ENCODE measurements at places on chromosomes 16 and 17.

DNA sequence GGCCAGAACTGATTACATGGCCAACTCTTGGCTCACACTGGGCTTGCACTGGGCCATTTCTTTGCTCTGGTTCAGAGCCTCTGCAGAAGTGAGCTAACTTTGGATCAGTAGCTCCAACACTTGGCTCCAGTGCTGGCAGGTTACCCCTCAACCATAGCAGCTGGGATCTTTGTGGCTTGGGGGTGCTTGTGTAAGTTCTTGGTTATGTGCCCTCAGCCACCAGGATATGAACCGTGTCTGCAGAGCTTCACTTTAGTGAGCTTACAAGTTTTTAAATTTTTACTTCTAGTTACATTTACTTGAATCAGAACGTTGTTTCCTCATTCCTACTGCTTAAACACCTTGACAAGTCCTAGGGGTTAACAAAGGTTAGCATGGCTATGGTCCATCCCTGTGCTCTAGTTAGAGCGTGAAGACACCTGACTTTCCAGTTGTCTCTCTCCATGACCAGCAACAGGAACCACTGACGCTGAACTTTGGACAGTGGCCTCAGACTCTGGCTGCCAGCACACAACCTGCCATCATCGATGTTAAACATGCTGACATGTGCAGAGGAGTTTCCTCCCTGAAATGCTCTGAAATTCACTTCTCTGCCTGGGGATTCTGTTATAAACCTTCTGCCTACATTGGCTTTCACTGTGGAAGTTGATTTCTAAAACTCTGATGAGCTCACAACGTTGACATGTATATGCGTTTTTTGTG is 4.1 kb downstream of the PDF start:
- DNase-seq, result no peak

- no peak for DNase-seq
These were observed 145.0 kb downstream of the CCDC182 start for GRCh38 chr17:57600074-57600473.

DNA sequence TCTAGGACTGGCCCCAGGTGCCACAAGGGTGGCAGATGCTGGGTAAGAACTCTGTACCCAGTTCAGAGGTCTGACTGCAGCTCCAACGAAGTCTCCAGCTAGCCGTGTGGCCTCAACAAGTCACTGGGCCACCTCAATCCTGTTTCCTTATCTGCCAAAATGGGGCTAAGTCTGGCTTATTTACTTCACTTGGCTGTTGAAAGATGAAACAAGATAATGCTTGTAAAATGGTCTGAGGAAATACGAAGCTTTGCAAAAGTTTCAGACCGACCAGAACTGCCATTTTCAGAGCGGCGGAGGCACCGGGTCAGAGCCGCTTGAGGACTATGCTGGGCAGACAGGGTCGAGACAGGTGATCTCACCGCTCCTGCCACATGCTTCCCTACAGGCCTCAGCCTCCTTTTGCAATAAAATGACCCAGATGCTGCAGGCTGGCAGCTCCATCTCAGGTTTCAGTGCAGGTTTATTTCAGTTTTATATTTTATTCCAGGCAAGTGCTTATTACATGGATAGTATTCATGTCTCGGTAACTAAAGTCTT is 17.2 kb downstream of the MNT start:
- no peak for DNase-seq

- peak; percentile 39 for DNase-seq
These were observed 45.4 kb downstream of the C16orf78 start for GRCh38 chr16:49419006-49419405.

DNA sequence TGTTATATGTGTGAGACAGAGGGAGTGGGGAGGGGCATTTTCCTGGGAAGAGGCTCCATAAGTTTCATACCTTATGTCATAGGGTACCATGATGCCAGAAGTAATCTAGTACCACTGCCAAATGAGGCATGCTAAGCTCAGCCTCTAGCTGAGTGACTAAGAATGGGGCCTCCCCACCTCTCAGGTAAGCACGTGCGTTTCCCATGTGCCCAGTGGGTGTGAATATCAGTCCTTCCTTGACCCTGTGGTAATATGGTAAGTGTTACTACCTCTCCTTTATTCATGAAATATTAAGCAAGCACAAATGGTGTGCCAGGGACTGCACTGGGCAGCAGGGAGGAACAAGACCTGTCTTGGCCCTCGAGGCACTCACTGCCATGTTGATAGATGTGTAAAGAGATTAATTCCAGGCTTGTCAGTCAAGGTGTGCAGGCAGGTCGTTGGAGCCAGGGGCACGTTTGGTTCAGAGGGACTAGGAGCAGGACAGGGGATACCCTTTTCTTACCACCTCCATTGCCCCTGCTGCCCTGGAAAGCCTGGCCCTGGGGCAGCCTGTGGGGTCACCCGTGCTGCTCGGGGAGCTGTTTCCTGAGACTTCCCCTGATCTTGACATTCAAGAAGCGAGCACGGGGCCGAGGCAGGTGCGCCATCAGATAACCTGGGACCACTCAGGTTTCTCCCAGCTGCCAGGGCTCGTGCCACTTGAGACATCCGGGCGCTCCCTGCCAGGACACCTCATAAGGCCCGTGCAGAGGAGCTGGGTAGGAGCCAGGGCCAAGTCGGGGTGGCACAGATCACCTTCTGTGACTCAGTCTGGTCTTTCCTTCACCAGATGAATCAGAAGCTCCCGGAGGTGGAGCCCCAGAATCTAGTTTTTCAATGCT is 8.8 kb downstream of the RSAD1 start:
- DNase-seq, result no peak

DNA sequence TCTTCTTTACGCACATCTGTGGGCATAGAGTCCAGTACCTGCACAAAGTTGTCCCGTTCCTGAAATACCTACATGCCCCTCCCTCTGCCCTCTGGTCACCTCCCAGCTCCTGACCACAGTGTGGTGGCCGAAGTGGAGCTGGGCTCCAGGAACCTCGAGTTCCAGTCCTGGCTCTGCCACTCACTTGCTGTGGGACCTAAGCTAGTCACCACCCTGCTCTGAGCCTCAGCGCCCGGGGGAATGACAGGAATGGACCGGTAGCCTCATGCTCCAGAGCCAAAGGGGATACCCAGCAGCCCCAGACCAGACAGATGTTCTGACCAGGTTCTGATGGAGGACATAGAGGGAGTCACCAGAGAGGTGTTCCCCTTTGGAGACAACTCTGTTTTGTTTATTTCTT is 26.7 kb upstream of the ITGA3 start:
- no peak for DNase-seq

DNA sequence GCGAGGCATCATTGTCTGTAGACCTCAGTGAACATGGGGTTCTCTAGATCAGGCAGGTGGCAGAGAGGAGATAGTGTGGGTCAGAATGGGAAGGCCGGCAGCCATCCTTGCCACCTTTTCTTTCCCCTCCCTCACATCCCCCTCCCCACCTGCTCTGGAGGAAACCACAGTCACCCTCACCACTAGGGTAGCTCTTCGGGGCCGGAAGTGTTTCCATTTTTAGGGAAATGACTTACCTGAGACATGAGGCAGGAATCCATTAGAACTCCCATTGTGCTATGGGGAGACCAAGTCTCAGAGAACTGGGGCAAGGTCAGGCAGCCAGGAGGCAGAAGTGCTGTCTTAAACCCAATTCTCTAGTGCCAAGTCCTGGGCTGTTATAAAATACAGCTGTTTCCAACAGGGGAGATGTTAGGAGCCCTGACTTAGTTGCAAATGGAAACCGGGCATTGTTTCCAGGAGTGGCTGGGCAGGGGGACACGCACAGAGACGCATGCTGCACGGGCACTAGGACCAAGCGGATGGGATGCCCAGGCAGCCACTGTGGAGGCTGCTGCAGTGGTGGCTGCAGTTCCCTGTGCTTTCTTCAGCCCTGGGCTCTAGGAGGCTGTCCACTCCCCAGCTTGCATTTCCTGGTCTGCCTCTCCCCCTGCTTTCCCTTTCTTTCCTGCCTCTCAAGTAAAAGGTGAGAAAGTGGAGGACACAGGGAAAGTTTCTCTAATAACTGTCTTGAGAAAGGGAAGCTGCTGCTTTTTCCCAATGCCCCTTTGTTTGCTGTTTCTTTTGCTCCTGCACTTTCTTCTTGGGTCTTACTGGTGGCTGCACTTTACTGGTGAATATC is 2.8 kb downstream of the HAS3 start:
- peak; percentile 34 for DNase-seq

All from astrocyte of the hippocampus (primary cell).